Cerebellum (tissue), 4 donors: ENCODE measurements at places on chromosomes 2 and 18. TPM values are rescaled to one million over a fixed set of nuclear protein-coding genes. Genes with fewer than 3 reads are reported as not detected.

- DNase-seq, result no peak
Measured at GRCh38 chr2:69954084-69954483, 7.3 kb downstream of the ASPRV1 start.

NPHP1 gene
- total RNA-seq, result 7.2 TPM

POTEF gene
- total RNA-seq, result 0.27 TPM

DNA sequence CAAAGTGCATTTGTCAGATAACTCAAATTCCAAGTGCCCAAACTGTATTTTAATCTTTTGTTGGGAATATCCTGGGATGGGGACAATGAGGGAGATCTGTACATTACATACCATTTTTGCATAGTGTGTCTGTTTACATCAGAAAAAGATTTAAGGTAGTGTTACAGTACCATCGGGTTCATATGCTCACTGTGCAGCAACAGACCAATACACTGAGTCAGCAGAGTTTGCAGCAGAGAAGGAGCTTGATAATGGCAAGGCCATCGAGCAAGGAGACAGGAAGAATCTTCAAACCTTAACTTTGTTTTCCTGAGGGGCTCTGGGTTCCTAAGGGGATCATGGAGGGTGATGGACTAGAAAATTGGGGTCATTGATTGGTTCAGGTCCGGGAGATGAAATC is 399.7 kb downstream of the PARD3B start:
- no peak for DNase-seq

- DNase-seq, result no peak
Measured at GRCh38 chr2:14614017-14614416, 18.5 kb upstream of the LRATD1 start.

DNA sequence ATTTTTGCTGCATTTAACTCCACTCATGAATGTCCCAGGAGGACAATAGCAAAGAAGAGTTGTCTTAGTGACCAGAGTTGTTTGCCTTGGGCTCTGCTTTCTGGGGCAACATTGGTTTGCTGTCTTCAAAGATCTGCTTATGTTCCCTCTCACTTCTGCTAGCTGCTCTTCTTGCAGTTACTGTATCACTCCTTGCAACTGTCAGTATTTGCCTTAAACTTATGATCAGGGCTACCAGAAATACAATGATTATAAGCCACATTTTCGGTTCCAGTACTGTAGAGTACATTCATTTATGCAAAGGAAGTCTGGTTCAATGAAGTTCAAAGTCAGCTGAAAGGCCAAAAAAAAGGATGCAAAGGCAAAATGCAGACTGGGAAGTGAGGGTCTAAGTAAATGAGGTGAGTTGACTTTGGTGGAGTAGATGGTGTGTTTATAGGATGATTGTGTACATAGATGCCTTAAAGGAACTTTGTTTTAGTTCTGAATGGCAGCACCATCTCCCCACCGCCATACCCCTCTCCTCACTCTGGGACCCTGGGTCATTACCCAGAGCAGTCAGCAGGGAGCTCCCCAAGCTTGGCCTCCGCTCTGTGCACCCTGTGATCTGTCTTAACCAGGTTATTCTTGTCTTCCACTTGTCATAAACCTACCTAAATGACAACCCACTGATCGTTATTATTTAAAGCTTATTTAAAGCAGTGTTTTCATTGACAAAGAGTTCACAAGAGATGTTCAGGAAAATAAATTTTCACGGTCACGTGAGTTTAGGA is 236.0 kb downstream of the DOK6 start:
- no peak for DNase-seq

DNA sequence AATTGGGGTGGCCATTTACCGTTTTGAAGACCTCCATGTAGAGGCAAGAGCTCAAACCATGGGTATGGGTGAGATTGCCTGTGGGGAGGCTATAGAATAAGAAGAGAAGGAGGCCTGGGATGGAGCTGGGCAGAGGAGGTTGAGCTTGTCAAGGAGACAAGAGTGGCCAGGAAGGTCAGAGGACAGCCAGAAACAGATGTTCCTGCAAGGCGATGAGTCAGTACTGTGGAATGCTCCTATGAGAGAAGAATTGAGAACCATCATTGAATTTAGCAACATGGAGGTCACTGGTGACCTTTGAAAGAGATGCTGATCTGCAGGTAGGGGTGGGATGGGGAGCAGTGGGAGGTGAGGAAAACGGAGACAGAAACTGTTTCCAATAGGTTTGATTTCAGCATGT is 3.5 kb downstream of the ACSL3 start:
- no peak for DNase-seq

DNA sequence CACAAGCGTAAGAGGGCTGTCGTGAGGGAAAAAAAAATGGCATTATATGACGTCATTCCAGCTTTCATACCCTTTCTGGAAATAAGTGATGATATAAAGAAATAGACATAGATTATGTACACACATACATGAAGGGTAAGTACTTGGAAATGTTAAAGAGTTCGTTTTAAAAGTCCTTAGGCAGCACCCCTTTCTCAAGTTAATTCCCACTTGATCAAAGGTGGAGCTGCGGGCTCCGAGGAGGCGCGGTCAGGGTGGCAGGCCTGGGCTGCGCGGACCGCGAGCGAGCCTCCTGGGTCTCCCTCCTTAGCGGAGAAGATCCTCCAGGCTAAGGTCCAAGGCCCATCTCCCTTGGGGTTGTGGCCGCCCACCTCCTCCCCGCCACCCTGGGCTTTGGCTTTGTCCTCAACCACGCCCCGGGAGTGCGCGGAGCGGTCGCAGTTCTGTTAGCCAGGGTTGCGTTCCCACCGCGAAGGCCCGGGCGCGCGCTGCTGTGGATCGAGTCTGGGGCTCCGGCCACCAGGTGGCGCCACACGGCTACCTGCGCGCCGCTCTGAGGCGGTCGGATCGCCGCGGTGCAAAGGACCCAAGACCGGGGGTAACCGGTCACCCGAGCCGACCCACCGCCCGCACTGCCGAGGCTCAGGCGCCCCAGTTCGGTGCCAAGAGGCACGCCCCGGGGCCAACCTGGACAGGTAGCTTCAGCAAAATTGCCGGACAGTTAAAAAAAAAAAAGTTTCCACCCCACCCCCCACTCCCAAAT is 66.8 kb downstream of the HNRNPLL start:
- peak; percentile 70 for DNase-seq

DTNB gene
- 39.9 TPM for total RNA-seq

GRCh38 chr2:229371086-229371485 is 100.0 kb upstream of the PID1 start:
- no peak for DNase-seq

AQP4 gene
- total RNA-seq, result 84.5 TPM

SCN7A gene
- total RNA-seq, result 4.9 TPM

LYPD1 gene
- 81.1 TPM for total RNA-seq

GRCh38 chr2:64338910-64339500 is 115.0 kb upstream of the LGALSL start:
- no peak for DNase-seq

CDK5R2 gene
- total RNA-seq, result 4.9 TPM

GRCh38 chr2:228408529-228409227 is 227.2 kb upstream of the SPHKAP start:
- DNase-seq, result no peak

DNA sequence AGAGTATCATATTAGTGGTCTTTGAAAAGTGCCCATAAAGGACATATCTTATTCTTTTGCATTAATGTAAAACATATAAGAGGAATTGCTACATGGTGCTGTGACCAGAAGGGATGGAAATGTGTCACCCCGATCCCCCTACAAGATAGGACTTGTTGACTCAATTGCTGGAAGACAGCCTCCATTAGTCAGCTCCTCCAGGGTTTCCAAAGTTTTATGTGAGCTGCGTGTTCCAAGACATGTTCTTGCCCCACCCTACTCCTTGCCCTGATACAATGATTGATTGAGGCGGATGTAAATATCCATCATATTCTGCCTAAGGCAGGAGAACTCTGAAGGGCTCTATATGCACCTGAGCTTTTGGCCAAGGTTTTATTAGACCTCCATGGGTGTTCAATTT is 541.0 kb upstream of the ZEB2 start:
- DNase-seq, result no peak

DNA sequence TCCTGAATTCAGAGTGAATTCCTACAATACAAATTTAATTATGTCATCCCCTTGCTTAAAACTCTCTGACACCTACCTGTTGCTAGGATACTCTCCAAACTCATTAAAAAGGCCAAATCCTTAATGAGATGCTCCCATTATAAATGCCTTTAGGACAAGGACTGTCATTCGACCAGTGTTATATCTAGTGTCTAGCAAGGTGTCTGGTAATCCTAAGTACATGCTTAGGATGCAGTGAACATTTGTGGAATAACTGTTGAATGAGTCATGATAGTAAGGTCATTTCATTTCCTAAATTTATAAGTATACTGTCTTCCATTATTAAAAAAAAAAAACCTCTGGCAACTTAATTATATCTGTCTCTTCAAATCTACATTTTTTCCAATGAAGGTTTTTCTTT is 588.9 kb upstream of the NRXN1 start:
- DNase-seq, result no peak

DNA sequence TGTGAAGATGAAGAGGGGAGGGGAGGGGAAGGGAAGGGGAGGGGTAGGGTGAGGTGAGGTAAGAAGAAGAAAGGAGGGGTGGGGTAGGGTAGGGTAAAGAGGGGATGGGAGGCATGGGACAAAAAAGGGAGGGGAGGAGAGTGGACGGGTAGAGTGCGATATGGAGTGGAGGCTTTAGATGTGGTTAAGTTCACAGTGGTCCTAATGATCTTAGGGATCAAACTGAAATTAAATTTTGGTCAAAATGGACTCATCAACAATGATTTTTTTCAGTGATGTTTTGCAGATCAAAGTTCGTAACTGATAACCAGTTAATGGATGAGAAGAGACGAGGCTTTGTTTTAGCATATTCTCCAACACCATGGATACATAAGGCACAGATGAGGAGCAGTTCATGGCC is 513.9 kb upstream of the ACVR2A start:
- no peak for DNase-seq

DNA sequence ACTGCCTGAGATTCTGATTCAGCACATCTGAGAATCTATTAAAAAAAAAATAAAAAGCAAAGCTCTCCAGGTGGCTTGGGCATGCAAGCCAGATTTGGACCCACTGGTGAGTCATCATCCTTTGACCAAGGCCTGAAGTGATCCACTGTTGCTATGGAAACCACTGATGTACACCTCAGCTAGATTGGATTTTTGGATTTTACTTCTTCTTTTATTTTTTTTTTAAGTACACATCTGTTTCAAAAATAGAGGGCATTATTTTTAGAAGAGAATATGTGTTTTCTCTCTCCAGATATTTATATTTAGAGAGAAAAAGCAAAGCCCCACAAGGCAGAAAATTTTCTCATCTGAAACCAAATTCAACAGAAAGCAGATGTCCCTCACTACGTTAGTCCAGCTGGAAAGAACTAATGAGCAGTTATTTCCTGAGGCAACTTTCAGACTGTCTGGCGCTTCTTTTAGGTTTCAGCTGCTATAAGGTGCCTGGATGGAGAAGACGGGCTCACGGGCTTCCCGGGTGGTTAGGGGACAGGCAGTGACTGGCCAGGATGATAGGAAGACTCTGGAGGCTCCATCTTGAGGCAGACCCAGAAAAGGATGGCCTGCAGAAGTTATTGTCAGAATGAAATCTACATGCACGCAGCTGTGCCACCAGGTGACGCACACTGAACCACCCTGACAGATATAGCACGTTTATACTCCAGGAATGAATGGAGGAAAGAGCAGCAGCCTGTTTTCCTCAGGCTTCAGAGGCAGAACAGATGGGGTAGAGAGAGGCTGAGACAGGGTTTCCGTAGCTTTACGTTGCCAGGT is 50.5 kb downstream of the MRPL35 start:
- DNase-seq, result no peak

GRCh38 chr2:127631541-127631996 is 14.4 kb upstream of the GPR17 start:
- DNase-seq, result no peak

C2orf72 gene
- total RNA-seq, result 16.1 TPM
